ENCODE measurements at places on chromosomes 7 and 10.

GRCh38 chr10:127855591-127855881, 37.2 kb downstream of the CLRN3 start:
- DNase-seq = no peak

DNA sequence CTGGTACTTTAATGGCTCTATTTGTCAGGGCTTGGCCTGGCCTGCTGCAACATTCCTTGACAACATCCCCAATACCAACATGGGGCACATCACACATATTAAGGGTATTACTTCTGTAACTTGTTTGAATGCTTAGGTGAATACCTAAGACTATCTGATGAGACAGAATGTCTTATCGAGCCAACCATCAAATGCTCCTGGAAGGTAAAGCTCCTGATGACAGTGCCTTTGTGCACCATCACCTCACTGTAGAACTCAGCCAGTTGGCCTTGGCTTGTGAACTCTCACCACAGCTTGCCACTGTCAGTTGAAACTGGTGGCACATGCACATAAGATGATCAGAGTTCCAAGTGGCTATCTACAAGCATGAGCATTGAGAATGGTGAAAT, 3.7 kb upstream of the MYO1G start:
- DNase-seq = no peak

DNA sequence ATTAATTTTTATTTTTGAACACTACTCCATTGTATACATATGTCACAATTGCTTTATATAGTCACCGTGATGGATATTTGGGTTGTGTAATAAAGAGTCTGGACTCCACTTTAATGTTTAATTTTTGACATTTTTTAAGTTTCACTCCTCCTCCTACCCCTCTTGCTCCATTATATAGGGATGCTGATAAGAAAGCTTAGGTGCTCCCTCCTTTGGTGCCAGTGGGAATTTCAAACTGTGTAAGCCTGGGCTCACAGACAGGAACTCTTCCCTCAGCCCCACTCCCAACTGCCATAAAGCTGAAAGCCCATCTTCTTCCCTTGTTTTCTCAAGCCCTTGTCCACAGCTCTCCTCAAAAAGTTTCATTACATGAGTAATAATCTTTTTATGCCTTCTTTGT, 47.6 kb downstream of the TWIST1 start:
- DNase-seq = no peak

DNA sequence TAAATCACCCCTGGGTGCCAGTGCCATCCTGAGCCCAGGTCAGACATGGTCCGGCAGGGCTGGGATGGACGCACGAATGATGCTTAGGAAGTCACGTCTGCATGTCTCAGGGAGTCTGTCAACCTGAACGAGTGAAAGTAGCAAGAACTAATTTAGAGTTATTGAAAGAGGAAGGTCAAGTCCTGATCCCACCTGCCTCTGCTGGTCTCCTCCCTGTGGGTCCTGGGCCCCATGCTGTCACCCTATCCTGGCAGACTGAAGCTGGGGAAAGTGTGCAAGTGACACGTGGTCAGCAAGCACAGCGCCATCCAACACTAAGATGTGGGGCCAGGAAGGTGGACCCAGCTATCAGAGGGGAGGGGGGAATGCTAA, 26.1 kb upstream of the GRID1 start:
- DNase-seq = no peak

- DNase-seq = no peak
Observed at GRCh38 chr7:129884495-129884894, 68.3 kb downstream of the UBE2H start.

- no peak for DNase-seq
Observed at GRCh38 chr10:30219971-30220751, 128.9 kb downstream of the MTPAP start.

GRCh38 chr10:78868048-78868447, 200.7 kb upstream of the ZMIZ1 start:
- no peak for DNase-seq

DNA sequence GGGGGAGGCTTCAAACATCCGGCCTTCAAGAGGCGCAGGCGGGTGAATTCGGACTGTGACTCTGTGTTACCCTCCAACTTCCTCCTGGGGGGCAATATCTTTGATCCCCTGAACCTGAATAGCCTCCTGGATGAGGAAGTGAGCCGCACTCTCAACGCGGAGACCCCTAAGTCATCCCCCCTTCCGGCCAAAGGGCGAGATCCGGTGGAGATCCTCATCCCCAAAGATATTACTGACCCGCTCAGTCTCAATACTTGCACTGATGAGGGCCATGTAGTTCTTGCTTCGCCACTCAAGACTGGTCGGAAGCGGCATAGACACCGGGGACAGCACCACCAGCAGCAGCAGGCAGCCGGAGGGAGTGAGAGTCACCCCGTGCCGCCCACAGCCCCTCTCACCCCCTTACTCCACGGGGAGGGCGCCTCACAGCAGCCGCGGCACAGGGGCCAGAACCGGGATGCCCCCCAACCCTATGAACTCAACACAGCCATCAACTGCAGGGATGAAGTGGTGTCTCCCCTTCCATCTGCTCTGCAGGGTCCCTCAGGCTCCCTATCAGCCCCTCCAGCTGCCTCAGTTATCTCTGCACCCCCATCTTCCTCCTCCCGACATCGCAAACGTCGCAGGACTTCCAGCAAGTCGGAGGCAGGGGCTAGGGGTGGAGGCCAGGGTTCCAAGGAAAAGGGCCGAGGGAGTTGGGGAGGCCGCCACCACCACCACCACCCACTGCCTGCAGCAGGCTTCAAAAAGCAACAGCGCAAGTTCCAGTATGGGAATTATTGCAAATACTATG, 1.1 kb downstream of the MEPCE start:
- peak; percentile 26 for DNase-seq

DNA sequence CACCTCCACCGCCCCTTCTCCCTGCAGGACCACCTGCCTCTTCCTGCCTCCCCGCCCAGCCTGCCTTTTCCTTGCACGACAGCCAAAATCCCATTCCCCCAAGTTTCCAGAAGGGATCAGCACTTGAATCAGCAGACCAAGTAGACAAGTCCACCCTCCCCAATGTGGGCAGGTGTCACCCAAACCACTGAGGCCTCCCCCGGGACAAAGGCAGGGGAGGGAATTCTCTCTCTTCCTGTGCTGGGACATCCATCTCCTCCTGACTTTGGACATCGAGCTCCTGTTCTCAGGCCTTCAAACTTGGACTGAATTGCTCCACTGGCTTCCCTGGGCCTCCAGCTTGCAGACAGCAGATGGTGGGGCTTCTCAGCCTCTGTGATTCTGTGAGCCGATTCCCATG, 21.6 kb upstream of the PSMG3 start:
- DNase-seq = no peak
